Fibroblast of pulmonary artery (primary cell): ENCODE measurements at places on chromosomes 5 and 9.

DNA sequence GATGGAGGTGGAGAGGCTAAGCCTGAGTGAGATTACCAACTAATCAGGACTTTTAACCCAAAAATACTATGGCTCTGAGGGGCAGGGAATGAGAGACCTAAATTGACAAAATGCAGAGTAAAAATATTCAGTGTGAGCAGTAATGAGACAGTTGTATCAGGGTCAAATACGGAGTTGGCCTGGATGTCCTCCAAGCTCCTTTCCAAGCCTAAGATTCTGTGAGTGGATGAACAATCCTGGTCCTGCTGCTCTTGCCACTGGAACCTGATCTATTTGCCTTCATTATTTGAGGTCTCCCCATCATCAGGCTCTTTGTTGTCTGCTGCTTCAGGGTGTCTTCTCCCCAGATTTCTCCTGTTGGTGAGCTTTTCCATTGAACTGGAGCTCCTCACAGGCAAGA lies 1.1 kb downstream of the PDCD1LG2 start:
- DNase-seq, result no peak

DNA sequence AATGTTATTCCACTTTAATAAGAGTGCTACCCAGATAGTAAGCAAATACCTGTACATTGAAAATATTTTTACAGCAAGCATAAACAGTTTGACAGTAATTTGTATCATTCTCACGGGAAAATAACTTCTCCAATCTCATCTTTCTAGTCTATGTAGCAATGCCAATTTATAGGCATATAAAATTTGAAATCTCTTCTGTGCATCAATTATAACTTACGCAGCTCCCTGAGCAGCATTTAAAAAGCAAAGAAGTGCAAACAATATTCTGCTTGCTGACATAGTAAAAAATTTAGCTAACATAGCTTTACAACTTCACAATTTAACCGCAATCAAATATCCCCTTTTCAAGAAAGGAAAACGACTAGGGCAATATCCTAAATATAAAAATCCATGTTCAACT lies 257.3 kb downstream of the FBXL17 start:
- DNase-seq, result no peak

DNA sequence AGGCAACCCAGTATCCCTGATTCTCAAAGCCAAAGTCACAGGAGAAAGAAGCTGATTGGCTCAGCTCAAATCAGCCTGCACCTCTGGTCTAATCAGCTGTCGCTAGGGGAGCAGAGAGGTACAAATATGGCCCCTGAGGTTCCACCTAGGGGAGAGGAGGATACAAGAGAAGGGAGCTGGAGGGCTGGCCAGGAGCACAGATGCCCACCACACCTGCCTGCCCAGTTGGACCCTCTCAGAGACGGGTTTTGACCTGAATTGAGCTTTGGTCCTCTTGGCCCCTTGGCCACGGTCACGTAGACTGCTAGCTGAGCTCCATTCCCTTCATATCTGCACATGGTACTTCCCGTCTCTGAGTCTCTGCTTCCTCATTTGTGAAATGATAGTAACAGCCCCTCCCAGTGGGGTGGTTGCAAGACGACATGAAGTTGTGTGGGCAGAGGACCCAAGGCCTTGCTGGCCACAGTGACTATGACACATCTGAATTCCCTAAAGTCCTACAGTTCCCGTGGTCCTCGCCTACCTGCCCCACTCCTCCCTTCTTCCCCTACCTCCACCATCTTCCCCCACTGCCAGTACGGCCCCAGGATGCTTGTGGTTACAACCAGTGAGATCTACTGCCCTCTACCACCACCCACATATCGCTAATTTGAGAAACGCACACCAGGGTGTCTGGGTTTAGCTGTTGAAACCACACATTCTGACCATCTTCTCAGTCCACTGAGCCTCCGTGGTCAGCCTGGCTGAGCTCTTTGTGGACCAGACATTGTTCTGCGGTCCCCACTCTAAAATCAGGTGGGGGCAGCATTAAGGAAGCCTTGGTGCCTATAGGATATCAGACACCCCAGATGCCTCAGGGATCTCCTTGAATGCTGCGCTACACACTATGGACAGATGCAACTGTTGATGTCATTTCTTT lies 60.3 kb upstream of the NEK6 start:
- no peak for DNase-seq

GRCh38 chr5:132686193-132686592 lies 12.4 kb downstream of the IL4 start:
- no peak for DNase-seq

DNA sequence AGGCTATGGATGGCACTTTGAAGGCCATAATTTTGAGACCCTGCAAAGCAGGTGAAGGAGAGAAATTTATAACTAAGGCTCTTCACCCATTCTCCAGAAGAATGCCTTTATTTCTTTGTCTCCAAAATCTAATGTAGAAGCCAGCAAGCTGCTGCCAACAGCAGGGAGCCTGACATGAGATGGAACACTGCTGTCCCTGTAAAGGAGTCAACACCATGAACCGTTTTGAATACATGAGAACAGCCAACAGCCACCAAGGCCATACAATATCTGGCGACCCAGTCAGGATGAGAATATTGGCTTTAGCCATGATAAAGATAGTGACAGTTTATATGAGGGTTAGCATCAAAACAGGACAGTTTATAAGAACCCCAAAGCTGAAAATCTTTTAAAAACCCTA lies 121.2 kb upstream of the LIFR start:
- no peak for DNase-seq

DNA sequence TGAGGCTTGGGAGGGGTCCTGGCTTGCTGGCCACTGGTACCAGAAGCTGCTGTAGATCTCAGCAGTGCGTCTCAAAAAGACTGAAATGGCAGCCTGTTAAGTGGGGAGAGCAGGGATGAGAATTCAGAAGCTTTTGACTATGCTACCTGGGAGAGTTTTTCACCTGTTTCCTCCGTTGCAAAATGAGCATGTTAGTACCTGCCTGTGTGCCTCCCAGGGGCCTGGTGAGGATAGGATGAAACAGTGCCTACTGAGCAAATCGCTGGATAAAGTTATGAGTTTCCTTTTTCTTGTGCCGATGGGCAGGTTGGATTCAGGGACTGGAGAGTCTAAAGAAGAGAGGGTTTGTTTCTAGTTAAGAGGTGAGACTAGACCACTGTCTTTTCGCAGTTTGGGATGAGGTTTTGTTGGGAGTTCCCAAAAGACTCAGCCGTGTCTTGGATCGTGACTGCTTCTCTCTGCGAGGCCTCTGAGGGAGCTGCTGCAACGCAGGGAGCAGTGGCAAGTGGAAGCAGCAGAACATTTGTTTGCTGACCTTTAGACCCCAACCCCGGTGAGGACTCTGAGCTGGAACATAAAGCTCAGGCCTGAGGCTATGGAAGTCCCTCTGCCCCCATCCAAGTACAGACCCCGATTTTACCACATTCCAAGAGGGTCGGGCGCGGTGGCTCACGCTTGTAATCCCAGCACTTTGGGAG lies 1.4 kb downstream of the RALGPS1 start:
- DNase-seq, result no peak

GRCh38 chr5:10109299-10109698 lies 140.4 kb downstream of the ATPSCKMT start:
- no peak for DNase-seq

DNA sequence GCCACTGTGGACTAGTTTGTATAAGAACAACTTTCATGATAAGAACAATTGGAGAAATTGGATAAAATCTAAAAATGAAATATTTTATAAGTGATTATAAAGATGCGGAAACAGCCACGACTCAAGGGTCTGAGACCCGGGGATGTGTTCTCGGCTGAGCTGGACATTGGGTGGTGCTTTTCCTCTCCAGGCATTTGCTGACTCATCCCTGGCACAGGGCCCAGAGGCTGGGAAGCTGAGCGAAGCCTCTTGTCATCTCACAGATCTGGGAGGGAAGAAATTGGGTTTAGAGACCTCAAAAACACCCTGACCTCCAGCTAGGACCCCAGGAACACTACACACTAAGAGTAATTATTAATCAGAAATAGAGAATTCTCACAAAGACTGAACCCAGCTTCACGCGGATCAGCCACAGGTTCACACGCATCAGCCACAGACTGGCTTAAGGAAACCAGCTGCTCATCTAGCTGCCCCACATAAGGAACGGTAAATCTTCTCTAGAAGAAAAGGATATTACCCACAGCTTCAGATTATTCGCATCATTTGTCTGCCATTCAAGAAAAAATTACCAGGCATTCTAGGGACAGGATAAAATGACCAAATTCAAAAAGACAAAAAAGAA lies 2.8 kb upstream of the OR2V1 start:
- peak; percentile 62 for DNase-seq
